ENCODE measurements at places on chromosomes 16 and 17.

DNA sequence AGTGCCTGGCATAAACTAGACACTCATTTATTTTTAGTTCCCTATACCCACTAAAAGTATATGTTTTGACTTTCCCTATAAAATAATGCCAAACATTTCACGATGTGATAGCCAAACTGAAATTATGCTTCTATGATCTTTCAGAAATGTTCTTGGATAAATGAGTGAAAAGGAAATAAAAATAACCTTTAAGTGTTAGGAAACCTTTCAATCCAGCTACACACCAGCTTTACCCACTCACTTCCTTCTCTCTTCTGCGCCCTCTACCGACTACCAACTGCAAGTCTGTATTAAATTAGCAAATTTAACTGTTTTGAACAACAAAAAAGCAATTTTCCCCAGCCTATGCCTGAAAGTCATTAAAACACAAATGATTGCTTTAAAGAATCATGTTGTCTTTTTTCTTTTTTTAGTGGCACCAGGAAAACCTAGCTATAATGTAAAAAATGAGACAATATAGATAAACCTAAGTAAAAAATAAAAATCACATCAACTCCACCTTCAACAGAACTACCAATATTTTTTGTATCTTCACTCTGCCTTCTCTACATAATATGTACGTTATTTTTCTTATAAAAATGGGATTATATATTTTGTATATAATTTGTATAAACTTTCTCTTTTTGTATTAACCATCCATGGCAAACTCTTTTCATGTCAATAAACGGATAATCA lies 13.2 kb upstream of the TMEM100 start:
- DNase-seq: no peak

GRCh38 chr16:782766-783403 lies 5.3 kb downstream of the RPUSD1 start:
- no peak for DNase-seq

- no peak for DNase-seq
Measured at GRCh38 chr16:68265078-68265920, 973 bp downstream of the SLC7A6 start.

DNA sequence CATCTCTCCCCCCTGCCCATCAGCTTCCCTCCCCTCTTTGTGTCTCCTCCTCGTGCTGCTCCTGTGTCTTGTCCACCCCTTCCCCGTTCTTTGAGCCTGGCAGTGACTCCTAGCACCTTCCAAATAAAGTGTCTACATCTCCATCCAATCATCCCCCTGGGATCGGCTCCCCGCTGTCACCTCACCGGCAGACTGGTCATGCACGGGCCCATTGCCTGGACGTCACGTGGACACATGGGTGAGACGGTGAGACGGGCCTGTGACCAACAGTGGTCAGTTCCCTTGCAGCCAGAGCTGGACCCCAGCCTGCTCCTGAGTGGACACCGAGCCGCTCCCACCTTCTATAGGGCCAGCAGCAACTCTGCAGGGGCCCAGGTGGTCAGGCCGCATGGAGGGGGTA lies 46.4 kb downstream of the COTL1 start:
- no peak for DNase-seq

GRCh38 chr17:17693253-17694168 lies 12.3 kb downstream of the RAI1 start:
- no peak for DNase-seq

DNA sequence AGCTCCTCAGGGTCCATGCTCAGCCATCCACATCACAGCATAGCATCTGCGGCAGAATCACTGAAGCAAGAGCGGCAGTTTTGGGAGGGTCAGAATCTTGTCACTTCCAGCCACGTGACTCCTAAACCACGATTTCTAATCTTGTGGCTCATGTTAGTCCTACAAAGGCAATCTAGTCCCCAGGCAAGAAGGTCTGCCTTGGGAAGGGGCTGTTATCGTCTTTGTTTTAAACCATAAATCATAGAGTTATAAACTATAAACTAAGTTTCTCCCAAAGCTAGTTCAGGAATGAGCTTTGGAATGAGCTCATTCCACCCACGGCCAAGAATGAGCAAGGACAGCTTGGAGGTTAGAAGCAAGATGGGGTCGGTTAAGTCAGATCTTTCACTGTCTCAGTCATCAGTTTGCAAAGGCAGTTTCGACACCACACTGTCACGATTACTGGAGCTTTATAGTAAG lies 20.8 kb upstream of the DNAH17 start:
- DNase-seq: no peak

- no peak for DNase-seq
Measured at GRCh38 chr17:50163843-50164696, 1.7 kb upstream of the SGCA start.

- no peak for DNase-seq
Measured at GRCh38 chr17:70355185-70355584, 185.9 kb downstream of the KCNJ2 start.

GRCh38 chr16:31201582-31202413 lies 762 bp downstream of the PYCARD start:
- no peak for DNase-seq

- no peak for DNase-seq
Measured at GRCh38 chr17:77358801-77359200, 218.0 kb downstream of the SEC14L1 start.

DNA sequence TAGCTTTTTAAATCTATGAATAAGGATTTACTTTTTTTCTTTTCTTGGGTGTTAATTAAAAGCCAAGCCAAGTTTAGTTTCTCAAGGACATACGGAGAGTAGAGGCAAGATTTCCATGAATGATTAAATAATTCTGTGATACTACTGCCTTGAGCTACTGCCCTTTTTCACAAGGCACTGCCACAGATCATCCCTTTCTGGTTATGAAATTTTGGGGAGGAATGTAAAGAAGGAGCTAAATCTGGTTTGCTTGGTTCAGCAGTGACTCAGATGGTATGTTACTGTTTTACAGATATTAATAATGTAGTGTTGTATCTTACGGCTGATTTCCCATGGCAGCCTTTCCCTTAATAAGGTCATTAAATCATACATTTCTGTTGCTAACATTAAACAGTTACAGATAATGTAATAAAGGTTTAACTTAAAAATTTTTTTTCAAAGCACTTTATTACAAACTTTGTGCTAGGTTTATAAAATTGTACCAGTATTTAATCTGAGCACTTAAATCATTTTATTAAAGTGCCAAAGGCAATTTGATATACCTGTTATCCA lies 2.6 kb downstream of the WSB1 start:
- DNase-seq: no peak

- DNase-seq: no peak
Measured at GRCh38 chr16:27789595-27790241, 239.8 kb downstream of the KATNIP start.
